ENCODE measurements at places on chromosomes 4 and X.

DNA sequence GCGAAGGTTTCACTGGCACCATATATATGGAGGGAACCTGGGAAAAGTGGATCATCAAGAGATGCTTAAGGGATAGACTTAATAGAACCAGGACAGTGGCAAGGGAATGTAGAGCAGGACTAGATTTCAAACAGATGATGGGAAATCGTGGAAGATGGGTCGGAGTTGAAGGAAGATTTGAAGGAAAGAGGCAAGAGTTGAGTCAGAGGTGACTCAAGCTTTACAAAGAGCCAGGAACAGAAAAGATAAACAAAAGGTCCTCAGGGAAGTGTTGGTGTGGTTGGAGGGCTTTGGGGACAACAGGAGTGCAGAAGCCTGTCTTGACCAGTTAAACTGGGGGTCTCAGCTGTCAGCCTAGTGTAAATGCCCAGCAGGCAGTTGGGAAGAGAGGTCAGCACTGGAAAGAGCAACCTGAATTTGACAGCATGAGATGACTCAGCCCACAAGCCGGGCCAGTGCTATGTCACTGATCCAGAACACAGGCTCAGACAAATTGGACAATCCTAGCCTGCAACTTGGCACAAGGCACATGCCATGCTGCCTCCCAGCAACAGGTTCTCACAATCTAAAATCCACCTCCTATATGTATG is 230.5 kb downstream of the IDS start:
- DNase-seq = no peak

- no peak for DNase-seq
Measured at GRCh38 chrX:69216911-69217310, 51.7 kb upstream of the PJA1 start.

DNA sequence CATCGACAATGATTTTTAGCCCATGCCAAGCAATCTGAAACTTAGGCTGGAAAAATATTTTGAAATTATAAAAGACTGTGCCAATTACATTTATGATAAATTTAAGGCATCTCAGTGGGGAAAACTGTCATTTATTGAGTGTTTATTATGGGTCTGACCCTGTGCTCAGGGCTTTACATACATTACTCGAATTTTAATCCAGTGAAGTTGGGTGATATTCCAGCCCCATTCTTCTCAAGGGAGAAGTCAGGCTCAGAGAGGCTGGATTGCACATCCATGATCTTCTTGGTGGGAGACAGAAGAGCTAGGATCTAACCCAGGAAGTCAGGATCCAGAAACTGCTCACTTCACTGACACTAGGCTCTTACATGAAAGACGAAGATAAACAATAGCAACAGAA is 260.8 kb downstream of the QDPR start:
- no peak for DNase-seq

DNA sequence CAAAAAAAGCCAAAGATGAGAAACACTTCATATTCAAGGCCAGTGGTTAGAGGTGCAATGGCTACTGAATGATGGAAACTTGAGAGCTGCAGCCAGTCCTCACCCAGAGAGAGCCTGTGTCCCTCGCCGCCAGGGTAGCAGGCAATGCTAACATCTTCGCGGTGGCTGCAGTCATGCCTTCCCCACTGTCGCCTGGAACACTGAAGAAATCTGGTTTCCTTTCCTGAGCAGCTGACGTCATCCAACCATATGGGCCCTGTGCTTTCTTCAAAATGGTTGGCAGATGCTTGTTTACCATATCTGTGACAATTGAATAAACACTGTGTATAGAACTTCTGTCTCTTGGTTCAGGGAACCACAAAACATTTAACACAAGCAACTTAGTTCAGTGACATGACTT is 39.7 kb downstream of the PRSS12 start:
- no peak for DNase-seq

DNA sequence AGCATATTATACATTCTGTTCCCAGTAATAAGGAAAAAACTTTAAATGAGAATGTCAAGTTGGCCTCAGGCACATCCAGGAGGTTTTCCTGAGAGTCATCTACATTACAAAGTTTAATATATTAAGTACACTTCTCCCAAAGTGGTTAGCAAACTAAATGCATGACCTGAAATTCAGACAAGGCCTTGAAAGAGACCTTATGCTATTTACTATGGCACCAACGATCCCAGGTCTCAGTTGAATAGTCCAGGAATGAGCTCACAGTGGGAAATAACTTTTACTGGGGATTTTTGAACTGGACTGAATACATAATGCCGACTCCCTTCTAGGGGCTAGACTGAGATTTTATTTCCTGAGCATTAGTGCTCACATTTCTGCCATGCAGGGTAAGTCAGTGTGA is 1577.5 kb upstream of the PCDH7 start:
- no peak for DNase-seq

DNA sequence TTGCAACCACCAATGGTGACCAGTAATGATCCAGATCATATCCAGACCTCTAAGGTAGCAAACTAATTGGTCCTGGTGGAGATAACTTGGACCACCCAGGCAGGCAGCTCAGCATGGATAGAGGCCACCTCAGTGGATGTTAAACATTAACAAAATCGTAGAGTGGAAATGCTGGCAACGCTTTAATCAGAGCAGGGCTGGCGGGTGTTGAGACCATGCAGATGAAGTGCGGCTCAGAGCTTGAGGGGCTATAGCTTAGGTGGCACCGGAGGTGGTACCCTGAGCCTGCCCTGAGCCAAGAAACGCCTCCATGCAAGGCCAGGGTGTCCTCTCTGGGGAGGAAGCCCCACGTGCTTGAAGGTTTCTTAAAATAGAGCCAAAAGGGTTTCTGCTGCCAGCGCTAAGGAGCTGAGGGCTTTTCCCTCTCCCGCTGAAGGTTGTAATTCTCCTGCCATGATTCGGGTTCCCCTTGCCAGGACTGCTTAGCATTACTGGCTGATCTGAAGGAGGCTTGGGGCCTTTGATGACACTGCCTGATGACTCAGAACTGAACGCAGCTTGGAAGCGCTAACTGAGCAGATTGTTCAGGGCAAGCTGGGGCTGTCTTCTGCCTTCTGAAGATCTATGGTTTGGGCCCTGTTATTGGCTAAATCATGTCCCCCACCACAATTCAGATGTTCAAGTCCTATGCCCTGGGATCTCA is 177.8 kb upstream of the ATP6AP2 start:
- no peak for DNase-seq

DNA sequence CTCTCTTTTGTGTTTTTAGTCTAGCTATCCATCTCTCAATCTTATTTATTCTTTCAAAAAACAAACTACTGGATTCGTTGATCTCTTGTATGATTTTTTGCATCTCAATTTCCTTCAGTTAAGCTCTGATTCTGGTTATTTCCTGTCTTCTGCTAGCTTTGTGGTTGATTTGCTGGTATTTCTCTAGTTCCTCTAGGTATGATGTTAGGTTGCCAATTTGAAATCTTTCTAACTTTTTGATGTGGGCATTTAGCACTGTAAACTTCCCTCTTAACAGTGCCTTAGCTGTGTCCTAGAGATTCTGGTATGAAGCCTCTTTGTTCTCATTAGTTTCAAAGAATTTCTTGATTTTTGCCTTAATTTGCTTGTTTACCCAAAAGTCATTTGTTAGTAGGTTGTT is 15.2 kb upstream of the NEXMIF start:
- no peak for DNase-seq

DNA sequence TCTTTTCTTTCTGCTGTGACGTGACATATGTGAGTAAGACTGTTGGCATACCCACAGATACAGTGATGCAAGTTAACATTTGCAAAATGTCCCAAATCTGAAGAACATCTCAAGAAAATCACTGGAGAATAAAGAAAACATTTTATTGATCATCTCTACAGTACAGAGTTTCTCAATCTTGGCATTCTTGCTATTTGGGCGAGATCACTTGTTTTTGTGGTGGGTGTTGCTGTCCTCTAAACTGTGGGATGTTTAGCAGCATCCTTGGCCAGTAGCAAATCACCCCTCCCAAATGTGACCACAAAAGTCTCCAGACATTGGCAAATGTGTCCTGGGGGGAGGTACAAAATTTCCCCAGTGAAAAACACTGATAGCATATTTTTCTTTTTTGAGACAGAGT is 28.8 kb downstream of the AMELX start:
- no peak for DNase-seq

- DNase-seq = peak; percentile 50
Measured at GRCh38 chrX:20320461-20321159, 53.9 kb upstream of the RPS6KA3 start.

- no peak for DNase-seq
Measured at GRCh38 chr4:99665983-99666382, 8.4 kb upstream of the C4orf54 start.

DNA sequence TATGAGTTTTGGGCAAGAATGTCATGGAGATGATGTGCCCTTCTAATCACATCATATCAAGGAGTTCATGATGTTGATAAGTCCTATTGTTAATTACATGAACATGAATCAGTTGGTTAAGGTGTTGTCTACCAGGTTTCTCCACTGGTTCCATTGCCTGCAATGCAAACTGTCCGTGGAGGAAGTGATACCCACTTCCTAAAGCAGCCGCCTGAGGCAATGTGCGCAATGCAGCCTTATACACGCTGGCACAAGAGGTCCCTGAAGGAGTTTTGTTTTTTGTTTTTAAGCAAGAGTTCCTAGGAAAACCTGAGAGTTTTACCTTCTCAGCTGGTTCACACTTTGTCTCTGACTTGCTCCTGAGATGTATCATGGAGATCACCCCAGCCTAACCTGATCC is 5.9 kb upstream of the GPKOW start:
- DNase-seq = no peak

- no peak for DNase-seq
Measured at GRCh38 chr4:171710743-171711142, 102.5 kb upstream of the GALNTL6 start.

GRCh38 chr4:133969202-133969848 is 232.3 kb downstream of the PABPC4L start:
- no peak for DNase-seq

DNA sequence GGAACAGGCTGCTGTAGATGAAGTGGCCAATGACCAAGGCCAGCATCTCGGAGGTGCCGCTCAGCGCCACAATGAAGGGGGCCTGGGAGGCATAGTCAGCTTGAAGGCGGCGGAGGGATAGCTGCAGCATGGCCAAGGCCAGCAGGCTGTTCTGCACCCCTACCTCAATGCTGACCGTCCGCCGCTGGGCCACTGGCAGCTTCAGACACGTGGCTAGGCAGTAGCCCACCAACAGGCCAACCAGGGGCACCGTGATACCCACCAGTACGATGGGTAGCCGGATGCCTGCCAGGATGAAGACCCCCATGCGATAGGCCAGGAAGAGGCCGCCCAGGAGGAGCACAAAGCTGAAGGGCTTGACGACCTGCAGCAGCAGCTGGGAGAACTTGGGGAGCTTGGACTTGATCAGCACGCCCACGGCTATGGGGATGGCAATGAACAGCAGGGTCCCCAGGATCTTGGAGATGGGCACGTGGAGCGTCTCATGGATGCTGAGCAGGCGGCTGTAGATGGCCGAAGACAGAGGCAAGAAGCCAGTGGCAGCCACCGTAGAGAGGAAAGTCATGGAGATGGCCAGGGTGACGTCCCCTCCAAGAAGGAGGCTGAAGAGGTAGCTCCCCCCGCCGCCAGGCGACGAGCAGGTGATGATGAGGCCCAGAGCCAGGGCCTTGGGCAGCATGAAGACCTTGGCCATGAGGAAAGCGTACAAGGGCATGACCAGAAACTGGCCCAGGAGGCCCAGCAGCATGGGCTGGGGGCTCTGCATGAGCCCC is 1.3 kb upstream of the UBL4A start:
- no peak for DNase-seq

GRCh38 chr4:95517576-95518345 is 31.0 kb downstream of the UNC5C start:
- no peak for DNase-seq

GRCh38 chr4:101604976-101605375 is 185.6 kb upstream of the BANK1 start:
- DNase-seq = no peak

DNA sequence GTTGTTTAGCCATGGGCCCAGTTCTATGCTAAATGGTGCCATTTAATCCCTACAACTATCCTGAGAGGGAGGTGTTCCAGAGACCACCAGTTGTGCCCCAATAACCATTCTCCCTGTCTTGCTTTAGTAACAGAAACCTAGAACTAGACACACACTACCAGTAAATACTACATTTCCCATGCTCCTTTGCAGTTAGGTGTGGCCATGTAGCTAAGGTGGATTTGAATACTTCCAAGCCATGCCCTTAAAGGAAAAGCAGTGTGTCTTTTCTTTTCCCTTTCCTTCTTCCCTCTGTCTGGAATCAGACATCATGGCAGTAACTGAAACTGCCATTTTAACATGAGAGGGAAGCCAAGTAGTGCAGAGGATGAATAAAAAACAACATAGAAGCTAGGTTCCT is 90.9 kb upstream of the TMEM33 start:
- no peak for DNase-seq

All from GM06990 (cell line).